Activated gamma-delta T cell treated with anti-CD3 and anti-CD28 coated beads, Interleukin-2, amount 50 U/mL, for 16 hours (primary cell): ENCODE measurements at places on chromosomes 6 and 20.

DNA sequence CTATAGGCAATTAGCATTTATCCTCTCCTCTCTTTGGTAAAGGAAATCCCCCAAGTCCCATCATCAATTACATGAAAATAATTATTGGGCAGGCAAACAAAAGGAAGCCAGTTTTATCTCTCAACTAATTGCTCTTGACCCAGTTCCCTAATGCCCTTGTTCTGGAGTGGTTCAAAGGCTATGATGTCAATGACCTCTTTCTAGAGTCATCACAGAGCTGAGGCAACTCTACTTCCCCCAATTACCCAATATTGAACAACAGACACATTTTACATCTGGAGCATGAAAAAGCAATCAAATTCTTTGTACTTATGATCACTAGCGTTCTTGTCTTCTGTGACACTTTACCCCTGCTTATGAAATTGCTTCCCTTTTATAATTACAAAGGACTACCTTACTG is 43.5 kb downstream of the NT5E start:
- DNase-seq: no peak

- no peak for DNase-seq
Observed at GRCh38 chr20:47972916-47973309, 187.6 kb upstream of the SULF2 start.

GRCh38 chr6:16301511-16301910 is 63.1 kb downstream of the GMPR start:
- no peak for DNase-seq

- no peak for DNase-seq
Observed at GRCh38 chr6:3755637-3756545, 4.4 kb upstream of the PXDC1 start.

GRCh38 chr6:30963641-30964040 is 19.9 kb upstream of the MUC21 start:
- DNase-seq: no peak

DNA sequence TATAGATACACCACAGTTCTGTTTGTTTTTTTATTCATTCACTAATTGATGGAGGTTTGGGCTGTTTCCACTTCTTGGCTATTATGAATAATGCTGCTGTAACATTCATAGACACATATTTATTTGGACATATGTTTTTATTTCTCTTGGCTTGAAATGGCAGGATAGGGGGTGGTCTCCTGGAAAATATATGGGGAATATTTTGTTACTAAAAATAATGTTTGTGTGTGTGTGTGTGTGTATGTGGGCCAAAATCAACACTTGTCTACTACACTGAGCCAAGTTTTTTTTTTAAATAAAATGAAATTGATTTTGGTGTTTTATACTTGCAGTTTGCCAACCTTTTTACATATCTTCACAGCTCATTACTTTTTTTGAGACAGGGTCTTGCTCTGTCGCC is 264.4 kb upstream of the SULF2 start:
- no peak for DNase-seq

GRCh38 chr6:85923013-85923430 is 280.3 kb upstream of the SYNCRIP start:
- DNase-seq: no peak
